ENCODE measurements at places on chromosomes 11 and 22.
A peak's percentile ranks its signal among the peaks of the same experiment; 100 is the strongest.

GRCh38 chr22:24474649-24475255 lies 20.4 kb upstream of the UPB1 start:
- no peak for DNase-seq

GRCh38 chr22:43148581-43148980 lies 2.8 kb upstream of the TSPO start:
- no peak for DNase-seq

DNA sequence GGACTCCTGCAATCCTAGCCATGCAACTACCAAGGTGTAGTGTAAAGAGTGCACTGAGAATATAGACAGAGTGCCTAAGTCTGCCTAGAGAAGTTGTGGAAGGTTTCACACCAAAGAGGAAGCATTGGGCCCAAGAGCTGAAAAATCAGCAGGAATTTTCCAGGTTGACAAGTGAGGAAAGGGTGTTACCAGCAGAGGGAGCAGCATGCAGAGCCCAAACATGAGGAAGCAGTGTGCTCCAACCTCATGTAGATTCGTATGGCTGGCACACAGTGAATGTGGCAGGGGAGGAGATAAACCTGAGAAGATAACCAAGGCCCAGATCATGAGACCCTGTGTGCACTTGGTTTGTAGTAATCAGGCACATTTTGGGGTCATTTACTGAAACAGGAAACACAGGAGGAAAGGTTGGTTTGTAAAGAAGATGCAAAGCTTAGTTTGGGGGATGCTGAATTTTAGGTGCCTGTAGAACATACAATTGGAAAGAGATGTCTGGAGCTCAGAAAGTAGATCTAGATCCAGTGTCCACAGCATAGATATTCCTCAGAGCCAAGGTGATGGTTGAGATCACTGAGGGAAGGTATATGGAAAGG lies 1.7 kb downstream of the HPX start:
- DNase-seq, result peak; percentile 44

DNA sequence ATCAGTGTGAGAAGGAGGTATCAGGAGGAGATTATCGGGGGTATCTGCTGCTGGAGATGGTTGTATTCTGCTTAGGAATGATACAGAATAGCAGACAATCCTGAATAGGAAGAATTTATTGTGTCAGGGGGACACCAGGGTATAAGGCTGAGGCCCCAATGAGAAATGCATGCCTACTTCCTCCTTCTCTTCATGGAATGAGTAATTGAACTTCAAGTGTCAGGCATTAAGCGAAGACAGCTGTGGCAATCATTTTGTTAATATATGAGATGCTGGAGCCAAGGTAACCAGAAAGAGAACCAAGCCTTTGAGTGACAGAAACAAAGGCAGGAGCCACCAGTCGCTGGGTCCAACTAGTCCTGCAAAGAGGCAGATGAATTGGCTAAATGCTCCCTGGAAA lies 49.1 kb downstream of the KIRREL3 start:
- no peak for DNase-seq

DNA sequence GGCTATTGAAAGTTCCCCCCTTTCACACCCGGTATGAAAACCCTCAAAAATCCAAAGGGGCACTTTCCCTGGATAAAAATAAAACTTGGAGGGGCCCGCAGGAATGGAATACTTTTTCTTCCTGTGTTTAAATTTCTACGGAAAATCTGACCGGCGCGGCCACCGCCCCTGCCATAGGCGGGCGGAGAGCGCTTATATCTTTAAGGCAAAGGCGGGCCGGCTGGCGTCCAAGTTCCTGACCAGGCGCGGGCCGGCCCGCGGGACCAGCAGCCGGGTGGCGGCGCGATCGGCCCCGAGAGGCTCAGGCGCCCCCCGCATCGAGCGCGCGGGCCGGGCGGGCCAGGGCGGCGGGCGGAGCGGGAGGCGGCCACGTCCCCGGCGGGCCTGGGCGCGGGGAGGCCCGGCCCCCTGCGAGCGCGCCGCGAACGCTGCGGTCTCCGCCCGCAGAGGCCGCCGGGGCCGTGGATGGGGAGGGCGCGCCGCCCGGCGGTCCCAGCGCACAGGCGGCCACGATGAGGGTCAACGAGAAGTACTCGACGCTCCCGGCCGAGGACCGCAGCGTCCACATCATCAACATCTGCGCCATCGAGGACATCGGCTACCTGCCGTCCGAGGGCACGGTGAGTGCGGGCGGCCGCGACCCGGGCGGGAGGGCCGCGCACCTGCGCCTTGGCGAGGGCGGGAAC lies at the start of gene ANO1:
ANO1 (plus strand) TSS at position 223 of the 686 bp plus-strand sequence; CDS start at position 513, 290 bp downstream.
- peak; percentile 63 for DNase-seq

DNA sequence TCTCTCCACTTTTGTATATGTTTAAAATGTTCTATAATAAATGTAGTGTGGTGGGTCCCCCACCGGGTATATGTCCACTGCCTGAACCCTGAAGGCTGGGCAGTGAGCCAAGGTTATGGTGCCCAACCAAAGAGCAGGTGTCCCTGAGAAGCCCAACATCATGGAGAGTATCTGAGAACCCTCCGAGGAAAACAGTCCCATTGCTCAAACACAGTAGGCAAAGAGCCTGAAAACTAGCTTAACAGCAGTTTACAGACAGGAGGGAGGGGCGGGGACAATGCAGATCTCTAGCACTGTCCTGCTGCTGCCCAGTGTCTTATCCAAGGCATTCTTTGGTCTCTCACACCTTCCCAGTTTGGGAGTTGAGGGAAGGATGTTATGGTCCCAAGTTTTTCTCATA lies 91.0 kb downstream of the TMPRSS5 start:
- no peak for DNase-seq

DNA sequence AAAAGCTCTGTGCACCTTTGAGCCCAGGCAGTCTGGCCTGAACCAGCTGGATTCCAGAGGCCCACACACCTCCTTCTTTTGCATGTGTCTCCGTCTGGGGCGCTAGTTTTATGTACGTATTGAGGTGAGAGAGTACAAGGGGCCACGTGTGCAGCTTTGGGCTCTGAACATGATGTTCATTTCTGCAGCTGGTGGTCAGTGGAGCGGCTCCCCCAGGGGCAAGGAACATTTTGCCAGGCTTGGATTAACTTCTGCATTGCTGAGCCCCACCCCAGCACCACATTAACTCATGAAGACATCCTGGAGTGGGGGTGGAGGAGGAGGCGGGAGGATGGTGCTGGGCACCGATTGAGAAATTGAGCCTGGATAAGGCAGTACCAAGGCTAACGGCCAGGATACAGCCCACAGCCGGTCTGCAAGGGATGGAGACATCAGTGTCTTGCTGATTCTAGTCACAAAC lies 13.8 kb downstream of the USP2 start:
- DNase-seq, result peak; percentile 63

GRCh38 chr11:106723071-106723470 lies 295.2 kb downstream of the GUCY1A2 start:
- no peak for DNase-seq

Measured in right hindlimb (tissue), 1 donor.